Activated T-helper 9 cell treated with anti-CD3 and anti-CD28 coated beads, Interleukin-2, amount 50 U/mL, for 16 hours (primary cell): ENCODE measurements at places on chromosomes 7 and 10.

- no peak for DNase-seq
Observed at GRCh38 chr7:150388306-150388705, 9.2 kb downstream of the ZNF775 start.

DNA sequence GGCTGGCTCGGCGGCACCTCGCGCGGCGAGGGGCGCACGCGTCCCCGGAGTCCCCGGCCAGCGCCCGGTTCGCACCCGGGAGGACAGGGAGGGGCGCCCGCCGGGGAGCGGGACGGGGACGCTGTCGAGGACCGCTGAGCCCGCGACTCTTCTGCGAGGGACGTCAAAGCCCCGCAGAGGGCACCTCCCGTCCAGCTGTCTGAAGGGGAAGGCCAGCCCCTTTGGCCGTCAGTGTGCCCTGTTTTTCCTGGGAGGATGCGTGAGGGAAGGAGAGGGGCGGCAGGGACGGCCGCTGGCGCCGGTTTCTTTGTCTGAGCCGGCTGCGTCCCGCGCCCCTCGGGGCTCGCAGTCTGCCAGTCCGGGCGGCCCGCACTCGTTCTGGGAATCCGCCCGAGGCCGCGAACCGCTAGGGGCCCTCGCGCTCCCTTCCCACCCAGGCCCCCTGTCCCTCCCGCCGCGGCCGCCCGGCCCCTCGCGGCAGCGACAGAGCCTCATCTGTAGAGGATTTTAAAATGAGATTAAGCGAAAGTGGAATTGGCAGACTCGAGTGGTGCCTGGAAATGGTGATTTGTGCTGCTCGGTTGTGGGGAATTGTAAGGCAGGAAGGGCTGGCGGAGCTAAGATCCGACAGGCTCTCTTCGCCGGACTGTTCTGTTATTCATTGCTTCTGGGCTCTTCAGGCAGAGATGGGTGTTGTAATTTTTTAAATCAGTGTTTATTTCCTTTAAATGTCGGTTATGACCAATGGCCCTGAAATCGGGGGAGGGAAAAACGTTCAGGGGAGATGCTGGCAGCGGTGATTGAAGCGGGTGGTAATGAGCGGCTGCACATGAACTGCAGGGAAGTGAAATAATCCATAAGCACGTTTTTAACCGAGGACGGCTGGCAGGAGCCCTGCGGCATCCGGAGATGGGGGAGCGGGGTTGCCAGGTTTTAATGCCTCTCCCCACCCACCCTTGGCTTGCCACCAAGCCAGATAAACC is 618 bp upstream of the RELN start:
- no peak for DNase-seq

- DNase-seq = no peak
Observed at GRCh38 chr10:71126432-71126831, 85.9 kb upstream of the UNC5B start.

- no peak for DNase-seq
Observed at GRCh38 chr7:84447636-84448293, 253.2 kb upstream of the SEMA3A start.
